GM10248 (cell line): ENCODE measurements at places on chromosomes 13 and 19.
A peak's percentile ranks its signal among the peaks of the same experiment; 100 is the strongest.

- no peak for DNase-seq
Measured at GRCh38 chr13:109869312-109870237, 83.2 kb upstream of the IRS2 start.

DNA sequence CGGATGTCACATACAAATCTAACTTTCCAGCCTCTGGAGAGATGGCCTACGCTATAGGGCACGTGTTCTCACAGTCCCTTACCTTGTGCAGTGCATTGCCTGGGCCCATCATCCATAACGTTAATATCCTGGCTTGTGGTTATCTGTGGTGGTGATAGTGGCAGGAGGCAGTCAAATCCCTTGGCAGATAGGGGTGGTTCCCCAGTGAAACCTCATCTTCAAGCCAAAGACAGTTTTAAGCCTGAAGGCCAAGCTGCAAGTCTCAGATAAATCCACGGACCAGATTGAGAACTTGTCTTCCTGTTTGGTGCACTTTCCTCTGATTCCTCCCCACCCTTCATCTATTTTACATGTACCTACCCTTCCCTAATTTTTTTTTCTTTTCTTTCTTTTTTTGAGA, 4.3 kb upstream of the FBXO17 start:
- no peak for DNase-seq

GRCh38 chr13:110024645-110024980, 238.2 kb upstream of the IRS2 start:
- no peak for DNase-seq

GRCh38 chr13:40376867-40377535, 289.4 kb downstream of the FOXO1 start:
- DNase-seq: no peak

DNA sequence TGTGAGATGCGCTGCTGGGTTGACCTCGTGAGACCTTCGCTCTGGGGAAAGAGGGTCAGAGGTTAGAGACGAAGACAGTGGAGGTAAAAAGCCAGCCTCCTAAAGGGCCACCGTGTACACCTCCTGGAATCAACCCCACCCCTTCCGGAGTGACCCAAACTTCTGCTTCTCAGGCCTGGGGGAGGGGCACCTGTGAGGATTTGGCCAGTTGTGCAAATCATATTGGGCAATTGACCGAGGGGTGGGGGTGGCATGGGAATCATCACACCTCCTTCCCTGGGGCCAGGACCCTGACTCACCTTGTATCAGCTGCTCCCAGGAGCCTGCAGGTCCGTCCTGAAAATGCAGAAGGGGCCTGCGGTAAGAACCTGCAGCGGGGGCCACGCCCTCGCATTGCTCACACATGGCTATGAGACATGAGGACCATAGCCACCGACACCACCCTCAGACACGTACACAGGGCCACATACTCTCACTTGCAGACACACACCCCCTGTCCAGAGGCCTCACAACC, 2.8 kb downstream of the TNFSF14 start:
- no peak for DNase-seq

GRCh38 chr19:12974301-12975220, 5.2 kb downstream of the DAND5 start:
- no peak for DNase-seq

DNA sequence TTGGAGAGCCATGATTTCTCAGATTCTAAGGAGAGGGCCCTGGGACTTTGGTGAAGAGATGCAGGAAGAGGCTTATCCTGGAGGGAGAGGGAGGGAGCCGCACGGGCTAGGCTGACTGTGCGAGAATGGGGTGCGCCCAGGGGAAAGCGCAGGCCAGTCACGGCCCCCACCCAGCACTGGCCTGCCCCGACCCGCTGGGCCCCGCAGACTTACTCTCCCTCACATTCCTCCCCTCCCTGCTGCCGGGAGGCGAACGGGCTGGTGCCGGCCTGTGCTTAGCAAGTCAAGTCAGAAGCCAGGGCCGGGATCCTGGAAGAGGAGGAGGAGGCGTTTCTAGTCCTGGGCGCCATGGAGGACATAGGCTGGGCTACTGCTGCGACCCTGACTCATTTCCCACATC, 120.0 kb downstream of the CRYL1 start:
- DNase-seq: no peak

DNA sequence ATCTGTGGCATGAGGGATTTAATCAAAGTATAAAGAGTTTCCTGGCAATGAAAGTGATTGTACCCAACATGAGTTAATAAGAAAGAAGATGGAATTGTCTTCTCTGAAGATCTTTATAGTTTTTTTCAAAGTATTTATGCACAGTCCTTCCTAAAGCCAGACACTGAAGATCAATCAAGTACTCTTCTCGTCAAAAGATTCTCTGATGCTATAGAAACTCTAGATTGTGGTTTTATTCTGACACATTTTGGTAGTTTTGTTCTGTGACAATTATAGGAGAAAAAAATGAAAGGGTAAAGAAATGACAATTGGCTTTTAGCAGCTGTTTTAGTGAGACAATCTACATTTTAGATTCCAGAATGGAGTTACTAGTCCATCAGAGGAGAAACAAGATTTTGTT, 10.4 kb upstream of the ENOX1 start:
- no peak for DNase-seq

DNA sequence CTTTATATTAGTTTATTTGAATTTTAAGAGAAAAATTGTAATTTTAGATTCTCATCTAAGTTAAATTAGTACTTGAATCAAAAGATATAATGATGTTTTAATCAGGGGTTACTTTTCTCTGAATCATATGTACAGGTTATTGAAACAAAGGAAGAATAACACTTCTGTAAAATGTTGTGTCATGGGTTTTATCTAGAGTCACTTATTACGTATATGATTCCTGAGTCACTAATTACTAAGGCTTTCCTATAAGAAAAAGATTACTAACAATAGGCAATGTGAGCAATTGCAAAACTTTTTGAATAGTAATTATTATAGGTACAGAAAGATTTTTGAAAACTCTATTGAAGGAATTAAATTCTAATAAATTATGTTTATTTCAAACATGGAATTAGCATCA, 99.2 kb upstream of the KLF5 start:
- DNase-seq: no peak

- DNase-seq: no peak
Measured at GRCh38 chr19:3098515-3099346, 4.6 kb downstream of the GNA11 start.

- DNase-seq: no peak
Measured at GRCh38 chr19:49136771-49137171, 17.4 kb downstream of the PPFIA3 start.

GRCh38 chr19:17706750-17707181, 12.5 kb upstream of the MAP1S start:
- no peak for DNase-seq

GRCh38 chr19:35740423-35741202, 1.6 kb downstream of the IGFLR1 start:
- DNase-seq: peak; percentile 98

- no peak for DNase-seq
Measured at GRCh38 chr13:75437582-75438318, 44.2 kb downstream of the TBC1D4 start.

DNA sequence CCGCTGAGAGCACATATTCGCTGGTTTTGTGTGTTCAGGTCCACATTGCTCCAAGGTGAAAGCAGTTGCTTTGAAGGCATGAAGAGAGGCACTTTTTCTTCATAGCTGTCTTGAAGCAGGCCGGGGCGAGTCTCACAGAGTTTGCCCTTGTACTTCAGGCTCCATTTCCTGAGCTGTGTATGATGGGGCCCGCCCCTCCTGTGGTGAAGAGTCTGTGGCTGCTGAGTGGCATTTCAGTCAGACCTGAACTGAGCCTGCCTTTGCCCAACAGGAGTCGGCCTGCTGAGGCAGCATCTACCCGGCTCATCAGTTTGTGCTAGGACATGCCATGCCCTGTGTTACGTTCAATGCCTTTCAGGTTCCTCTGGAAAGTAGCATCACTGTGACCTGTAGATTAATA, 44.4 kb upstream of the C1QTNF9 start:
- DNase-seq: no peak

DNA sequence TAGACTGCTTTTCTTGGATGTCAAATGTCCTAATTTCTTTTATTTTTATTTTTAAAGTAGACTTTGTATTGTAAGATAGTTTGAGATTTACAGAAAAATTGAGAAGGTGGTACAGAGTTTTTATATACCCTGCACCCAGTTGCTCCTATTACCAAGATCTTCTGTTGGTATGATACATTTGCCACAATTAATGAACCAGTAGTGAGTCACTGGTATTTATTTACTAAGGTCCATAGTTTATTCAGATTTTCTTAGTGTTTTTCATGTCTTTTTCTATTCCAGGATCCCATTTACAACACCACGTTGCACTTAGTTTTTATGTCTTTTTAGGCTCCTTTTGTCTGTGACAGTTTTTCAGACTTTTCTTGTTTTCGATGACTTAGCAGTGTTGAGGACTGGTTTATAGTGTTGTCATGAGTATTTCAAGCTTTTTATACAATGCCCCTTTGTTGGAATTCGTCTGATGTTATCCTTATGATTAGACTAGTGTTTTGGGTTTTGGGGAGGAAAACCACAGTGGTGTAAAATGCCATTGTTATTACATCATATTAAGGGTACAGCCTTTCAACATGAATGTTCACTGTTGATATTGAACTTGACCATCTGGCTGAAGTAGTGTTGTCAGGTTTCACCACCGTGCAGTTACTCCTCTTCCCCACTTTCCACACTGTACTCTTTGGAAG, 35.9 kb downstream of the COG3 start:
- no peak for DNase-seq

DNA sequence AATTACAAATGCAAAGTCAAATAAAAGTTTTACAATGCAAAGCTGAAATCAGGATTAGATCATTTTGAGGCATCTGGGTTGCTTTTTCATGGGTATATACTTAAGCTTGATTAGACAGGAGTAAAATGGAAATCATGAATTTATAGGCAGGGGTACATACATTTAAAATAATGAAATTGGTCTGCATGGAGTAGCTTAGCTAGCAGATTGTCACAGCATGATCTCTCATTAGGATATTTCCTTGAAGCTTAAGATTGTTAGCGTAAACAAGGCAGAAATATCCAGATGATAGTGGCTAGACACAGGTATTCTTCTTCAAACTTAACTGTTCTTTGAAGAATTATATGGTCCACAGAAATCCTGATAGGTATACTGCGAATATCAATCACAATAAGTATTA, 1627.0 kb upstream of the PCDH20 start:
- no peak for DNase-seq

DNA sequence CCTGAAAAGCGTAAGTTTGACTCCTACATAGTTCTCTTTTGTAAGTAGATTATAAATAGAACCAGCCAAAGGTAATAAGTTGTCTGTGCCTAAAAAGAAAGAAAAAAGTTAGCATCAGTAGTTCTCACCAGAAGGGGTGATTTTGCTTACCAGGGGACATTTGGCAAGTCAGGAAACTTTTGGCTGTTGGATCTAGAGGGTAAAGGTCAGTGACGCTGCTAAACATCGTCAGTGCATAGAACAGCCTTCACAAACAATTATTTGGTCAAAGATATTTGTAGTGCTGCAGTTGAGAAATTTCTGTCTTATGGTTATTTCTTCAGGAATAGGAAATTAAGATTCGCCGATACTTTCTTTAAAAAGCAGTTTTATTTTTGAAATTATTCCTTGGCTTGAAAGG, 2.0 kb downstream of the USPL1 start:
- no peak for DNase-seq

DNA sequence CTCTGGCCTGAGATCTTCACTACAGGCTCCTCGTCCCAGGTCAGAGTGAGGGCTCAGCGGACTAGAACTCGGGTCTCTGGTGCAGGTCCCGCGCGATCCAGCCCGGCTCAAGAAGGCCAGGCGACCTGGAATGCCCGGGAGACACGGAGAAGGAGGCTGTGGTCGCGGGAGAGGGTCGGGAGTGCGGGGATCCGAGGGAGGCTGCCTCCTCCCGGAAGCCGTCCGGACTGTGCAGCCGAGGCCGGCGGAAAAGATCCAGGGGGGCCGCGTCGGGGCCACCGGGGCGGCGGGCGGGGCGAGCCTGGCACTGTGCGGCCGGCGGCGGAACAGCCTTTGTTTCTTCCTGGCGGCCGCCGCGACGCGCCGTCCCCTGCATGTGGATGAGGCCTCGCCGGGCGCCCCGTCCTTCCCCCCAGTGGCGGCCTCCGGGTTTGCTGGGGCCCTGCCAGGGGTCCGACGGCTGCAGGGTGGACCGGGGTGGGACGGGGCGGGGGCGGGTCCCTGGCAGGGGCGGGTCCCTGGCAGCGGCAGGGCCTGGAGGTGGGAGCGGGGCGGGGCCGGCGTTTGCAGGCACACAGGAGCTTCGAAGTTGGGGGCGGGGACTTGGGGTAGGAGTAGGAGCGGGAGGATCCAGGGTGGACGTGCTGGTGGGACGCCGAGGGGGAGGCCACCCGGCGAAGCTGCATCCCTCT, 1.0 kb upstream of the SLC7A10 start:
- no peak for DNase-seq

GRCh38 chr13:21911646-21912298, 240.9 kb downstream of the FGF9 start:
- no peak for DNase-seq

GRCh38 chr13:20773194-20774080, at the start of gene EEF1AKMT1:
EEF1AKMT1 (minus strand) TSS chr13:20773961; CDS start chr13:20757598, 16,363 bp downstream.
- DNase-seq: peak; percentile 93

- DNase-seq: no peak
Measured at GRCh38 chr13:76813891-76814290, 72.3 kb downstream of the KCTD12 start.

DNA sequence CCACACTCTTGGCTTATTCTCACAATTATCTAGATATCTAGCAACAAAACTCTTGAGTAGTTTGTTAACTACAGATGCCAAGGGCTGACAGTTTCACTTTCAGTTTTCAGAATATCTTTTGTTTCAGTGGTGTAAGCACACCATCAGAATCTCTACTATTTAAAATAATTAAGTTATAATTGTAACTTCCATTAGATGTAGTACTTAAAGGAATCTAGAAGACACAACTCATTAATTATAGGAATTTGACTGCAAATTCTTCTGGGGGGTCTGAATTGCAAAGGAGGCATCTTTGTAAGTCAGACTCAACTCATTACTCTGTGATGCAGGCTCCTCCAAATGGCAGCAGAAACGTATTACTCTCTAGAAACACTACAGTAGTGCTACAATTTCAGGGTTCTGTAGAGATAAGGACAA, 44.9 kb upstream of the USPL1 start:
- peak; percentile 41 for DNase-seq
